ENCODE measurements at places on chromosomes 7 and 10.

DNA sequence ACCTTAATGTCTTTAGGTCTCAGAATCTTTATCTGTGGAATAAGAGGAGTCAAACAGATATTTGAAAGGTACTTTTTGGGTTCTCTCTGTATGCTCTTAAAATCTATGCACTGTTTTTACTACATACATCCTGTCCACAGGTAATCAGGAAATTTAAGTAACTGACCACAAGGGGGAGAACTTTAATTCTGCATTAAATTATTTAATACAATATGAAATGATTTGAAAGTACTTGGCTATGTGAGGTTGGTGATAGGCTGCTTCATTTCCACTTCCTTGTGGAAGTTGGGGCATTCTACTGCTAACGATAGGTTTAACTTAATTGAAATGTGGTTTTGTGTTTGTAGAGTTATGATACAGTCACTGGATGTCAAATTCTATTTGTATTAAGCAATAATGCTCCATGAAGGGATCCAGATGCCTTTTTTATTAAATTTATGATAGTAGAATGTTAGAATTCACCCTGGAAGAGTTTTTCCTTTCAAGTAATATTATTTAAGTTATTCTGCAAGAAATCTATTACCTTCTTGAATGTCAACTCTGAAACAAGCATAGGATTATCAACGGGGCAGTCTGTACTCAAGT is 6.0 kb downstream of the TEX47 start:
- no peak for DNase-seq

DNA sequence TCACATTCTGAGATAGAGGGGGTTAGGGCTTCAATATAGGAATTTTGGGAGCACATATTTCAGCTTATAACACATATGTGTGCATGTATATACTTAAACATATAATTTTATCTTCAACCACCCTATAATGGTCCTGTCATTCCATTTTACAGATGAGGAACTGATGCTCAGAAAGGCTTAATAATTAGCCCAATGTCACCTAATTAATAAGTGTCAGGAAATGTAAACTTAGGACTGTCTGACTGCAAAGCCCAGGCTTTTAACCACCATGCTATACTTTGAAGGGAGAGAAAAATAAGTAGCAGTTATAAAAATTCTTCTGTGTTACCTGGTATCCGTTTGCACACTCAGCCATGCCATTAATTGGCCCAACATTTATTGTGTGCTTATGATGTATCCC is 172.6 kb downstream of the SKIDA1 start:
- DNase-seq: no peak

DNA sequence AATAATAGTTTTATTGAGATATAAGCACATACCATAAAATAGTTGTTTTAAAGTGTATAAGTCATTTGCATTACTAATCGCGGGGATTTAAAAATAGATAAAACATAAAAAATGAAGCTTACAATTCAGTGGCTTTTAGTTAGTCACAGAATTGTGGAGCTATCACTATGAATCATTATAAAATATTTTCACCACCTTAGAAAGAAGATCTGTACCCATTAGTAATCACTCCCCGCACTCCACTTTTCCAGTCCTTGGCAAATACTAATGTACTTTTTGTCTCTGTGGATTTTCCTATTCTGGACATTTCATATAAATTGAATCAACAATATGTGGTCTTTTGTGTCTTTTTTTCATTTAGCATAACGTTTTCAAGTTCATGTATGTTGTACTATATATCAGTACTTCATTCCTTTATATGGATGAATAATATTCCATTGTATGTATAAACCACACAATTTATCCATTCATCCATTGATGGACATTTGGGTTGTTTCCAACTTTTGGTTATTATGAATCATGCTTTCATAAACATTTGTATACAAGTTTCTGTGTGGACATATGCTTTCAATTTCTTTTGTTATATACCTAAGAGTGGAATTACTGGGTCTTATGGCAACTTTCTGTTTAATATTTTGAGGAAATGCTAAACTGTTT is 162.5 kb downstream of the MAGI2 start:
- no peak for DNase-seq

- DNase-seq: no peak
These were observed 38.7 kb downstream of the RASGEF1A start for GRCh38 chr10:43227911-43228782.

- DNase-seq: no peak
These were observed 114.8 kb upstream of the ADO start for GRCh38 chr10:62689712-62690111.

GRCh38 chr10:44198096-44198779 is 186.7 kb downstream of the CXCL12 start:
- no peak for DNase-seq

- no peak for DNase-seq
These were observed 396.2 kb downstream of the REEP3 start for GRCh38 chr10:63917363-63917762.

- DNase-seq: no peak
These were observed 12.3 kb downstream of the MRPS24 start for GRCh38 chr7:43856996-43857395.

- DNase-seq: no peak
These were observed 80.2 kb downstream of the RAB18 start for GRCh38 chr10:27584302-27584701.

- DNase-seq: no peak
These were observed 61.1 kb upstream of the DDC start for GRCh38 chr7:50626286-50626685.
